ENCODE measurements at places on chromosomes 7 and 10. TPM values are rescaled to one million over a fixed set of nuclear protein-coding genes. Genes with fewer than 3 reads are reported as not detected.

DNA sequence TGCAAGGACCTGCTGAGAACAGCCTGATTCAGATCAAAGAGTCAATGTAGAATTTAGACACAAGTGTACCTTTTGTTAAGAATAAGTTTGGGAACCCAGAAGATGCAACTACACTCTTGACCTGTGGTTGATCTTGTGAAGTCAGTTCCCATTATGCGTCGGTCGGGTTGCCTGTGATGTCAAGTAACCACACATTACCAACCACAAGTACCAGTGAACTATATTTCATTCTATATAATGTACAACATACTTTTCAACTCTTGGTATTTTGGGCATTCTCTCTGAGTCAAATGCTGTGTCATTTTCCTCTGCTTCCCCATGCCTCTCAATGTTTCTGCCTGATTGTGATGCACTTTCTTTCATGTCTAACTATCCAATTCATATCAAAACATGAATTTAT, 426.2 kb downstream of the ETV1 start:
- no peak for DNase-seq
- H3K27me3 ChIP-seq, result no peaks in the 10 kb centered on the region
- H3K36me3 ChIP-seq, result no peaks in the 10 kb centered on the region
- H3K4me1 ChIP-seq, result no peaks in the 10 kb centered on the region
- no peak overlapping the region for H3K4me3 ChIP-seq

- H3K4me3 ChIP-seq, result no peak overlapping the region
- H3K36me3 ChIP-seq, result no peaks in the 10 kb centered on the region
- no peak for DNase-seq
- no peaks in the 10 kb centered on the region for H3K27me3 ChIP-seq
These were observed 15.8 kb downstream of the PLAC9 start for GRCh38 chr10:80148166-80148805.

Gene LAMB1
- 57.6 TPM for total RNA-seq

DNA sequence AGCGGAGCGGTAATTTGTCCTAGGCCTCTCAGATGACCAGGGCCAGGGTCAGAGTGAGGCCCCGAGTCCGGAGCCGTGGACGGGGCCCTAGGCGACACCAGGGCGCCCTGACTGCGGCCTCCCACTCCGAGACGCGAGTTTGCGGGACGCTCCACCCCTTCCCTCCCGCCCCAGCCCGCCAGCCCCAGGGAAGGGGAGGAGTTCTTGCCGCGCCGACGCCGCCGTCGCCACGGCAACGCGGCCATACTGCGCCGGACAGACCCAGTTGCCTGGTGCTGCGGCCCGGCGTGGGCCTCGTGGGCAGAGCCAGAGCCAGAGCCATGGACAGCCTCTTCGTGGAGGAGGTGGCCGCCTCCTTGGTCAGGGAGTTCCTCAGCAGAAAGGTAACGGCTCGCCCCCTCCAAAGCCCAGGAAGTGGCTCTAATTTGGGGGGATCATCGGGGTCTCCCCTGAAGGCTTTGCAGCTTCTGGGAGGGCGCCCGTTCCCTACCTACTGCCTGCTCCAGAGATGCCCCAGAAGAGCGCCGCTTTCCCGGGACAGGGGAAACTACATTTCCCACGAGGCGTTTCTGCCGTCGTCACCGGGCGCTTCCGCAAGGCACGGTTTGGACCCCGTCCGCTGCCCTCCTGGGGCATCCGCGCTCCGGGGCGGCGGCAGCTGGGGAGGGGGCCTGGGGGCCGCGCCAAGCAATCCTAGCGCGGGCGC, at the start of gene MINDY4:
Gene MINDY4, plus strand, starts transcription at position 244 of the 706 bp plus-strand sequence. Its CDS starts 77 bp downstream, at position 321.
- no peak within 1 kb of the TSS for H3K27ac ChIP-seq
- peak; percentile 93 for DNase-seq
- peak within 1 kb of the TSS; percentile 97 for H3K4me3 ChIP-seq
- H3K4me1 ChIP-seq, result peaks cover 6% of the 10 kb centered on the region

All from GM23338 (cell line).